ENCODE measurements at places on chromosomes 7 and 10. TPM values are rescaled to one million over a fixed set of nuclear protein-coding genes. Genes with fewer than 3 reads are reported as not detected.

DNA sequence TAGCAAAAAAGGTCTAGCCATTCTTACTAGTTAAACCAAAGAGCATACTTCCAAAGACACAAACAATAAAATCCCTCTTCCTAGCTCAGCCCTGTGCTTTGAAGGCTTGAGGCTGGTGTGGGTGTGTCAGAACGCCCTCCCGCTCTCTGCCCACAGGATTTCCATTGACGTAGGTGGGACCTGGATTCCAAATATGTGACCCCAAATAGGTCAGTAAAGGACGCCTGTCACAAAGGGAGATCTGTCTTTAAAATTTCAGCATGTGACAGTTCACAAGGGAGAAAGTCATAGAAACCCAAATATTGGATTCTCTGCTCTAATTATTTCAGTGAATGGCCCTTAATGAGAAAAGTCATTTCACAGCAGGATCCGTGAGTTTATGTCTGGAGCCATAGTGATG lies 39.9 kb upstream of the LYZL1 start:
- ATAC-seq = no peak

GRCh38 chr10:44787480-44788075 lies 123.6 kb upstream of the TMEM72 start:
- ATAC-seq = no peak

GRCh38 chr7:28069388-28069787 lies 111.2 kb downstream of the JAZF1 start:
- no peak for ATAC-seq

GRCh38 chr7:144006029-144006691 lies 6.0 kb downstream of the OR6B1 start:
- ATAC-seq = no peak

The MACROH2A2 gene
- 48.3 TPM for total RNA-seq

Data from motor neuron (in vitro differentiated cells).